RPMI7951 (cell line): ENCODE measurements at places on chromosomes 13 and 19. TPM values are rescaled to one million over a fixed set of nuclear protein-coding genes. Genes with fewer than 3 reads are reported as not detected.

Gene PCDH17
- total RNA-seq: under 0.01 TPM in 1 of 2 replicates, not detected in the other

Gene NKPD1
- 0.12 and 0.20 TPM in 2 replicates for total RNA-seq

- DNase-seq: peak; percentile 59
Observed at GRCh38 chr19:43467730-43468129, 2.3 kb upstream of the LYPD3 start.

DNA sequence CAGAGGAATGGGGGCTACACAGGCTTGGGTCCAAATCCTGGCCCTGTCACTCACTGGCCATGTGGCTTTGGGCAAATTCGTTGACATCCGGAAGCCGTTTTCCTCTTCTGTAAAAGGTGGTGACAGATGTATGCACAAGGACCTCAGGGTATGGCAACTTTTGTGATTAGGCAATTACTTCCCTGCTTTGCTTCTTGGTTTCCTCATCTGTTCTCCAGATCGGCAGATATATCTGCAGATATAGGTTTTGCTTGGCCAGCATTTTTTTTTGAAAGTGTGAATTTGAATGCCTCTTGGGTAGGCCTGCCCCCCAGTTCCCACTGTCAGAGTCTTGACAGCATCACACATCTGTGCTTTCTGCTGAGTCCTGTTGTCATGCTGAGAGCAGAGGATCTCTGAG is 17.7 kb downstream of the TMEM272 start:
- DNase-seq: no peak

- no peak for DNase-seq
Observed at GRCh38 chr19:48244281-48244680, 11.4 kb downstream of the CARD8 start.

DNA sequence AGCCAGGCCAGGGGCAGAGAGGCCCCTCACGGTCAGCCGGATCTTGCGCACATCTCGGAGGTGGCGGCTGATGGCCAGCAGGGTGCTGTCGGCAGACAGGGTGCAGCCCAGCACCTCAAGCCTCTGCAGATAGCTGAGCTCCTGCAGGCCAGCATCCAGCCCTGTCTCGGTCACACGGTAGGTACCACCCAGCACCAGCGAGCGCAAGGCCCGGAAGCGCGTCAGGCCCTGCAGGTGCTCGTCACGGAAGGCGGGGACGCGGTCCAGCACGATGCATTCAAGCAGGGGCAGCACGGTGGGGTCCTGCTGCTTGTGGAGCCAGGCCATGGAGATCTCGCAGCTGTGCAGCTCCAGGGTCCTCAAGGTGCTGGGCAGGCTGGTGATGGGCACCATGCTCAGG is 7.7 kb downstream of the FBXL12 start:
- no peak for DNase-seq

- no peak for DNase-seq
Observed at GRCh38 chr13:42574011-42574410, at the start of gene TNFSF11. TSS of gene TNFSF11 (plus strand) at chr13:42574152. CDS start at chr13:42574304, 152 bp downstream.
